ENCODE measurements at places on chromosomes 6 and 20.

GRCh38 chr6:112253498-112253840 lies 898 bp downstream of the LAMA4 start:
- DNase-seq: no peak

DNA sequence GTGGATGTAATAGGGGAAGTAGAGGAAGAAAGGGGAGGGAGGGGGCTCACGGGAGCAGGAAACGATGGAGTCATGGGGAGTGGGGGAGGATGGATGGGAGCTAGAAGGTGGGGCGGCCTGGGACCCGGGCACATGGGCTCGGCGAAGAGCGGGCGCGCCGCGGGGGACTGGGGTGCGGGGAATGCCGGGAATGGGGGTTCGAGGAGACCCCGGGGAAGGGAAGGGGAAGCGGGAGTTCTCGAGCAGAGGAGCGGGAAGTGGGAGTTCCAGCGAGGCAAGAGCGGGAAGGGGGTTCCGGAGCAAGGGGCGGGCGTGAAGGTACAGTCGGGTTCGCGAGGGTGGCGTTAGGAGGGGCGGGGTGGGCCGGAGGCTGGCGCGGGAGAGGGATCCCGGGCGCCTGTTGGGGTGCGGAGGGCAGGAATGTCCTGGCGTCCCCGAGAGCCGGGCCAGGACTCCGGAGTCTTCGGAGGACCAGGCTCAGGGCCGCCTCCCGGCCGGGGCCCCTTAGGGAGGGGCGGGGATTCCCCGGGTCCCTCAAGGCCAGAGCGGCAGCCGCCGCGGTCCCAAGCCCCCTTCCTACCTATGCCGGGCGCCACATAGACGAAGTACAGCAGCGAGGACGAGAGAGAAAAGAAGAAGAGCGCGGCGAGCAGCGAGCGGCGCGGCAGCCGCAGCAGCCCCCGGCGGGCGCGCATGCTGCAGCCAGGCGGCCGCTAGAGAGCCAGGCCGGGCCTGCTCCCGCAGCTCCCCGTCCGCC lies 504 bp downstream of the B4GALT5 start:
- DNase-seq: peak; percentile 72

DNA sequence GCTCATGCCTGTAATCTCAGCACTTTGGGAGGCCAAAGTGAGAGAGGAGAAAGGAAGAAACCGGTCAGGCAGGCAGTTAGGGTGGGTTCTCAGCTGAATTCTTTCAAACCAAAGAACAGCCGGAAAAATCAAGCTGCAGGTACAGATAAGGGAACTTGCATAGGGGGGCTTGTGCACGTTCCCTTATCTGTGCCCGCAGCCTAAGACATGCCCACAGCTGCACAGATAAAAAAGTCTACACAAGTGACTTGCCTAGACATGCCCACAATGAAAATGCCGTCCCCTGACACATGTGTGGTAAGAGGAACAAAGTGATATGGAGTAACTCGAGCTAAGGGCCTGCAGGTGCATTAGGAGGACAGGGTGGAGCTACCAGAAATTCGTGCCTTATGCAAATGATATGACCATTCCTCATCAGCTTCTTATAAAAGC lies 175.8 kb upstream of the SALL4 start:
- no peak for DNase-seq

GRCh38 chr6:99501762-99502161 lies 13.5 kb downstream of the USP45 start:
- DNase-seq: no peak

DNA sequence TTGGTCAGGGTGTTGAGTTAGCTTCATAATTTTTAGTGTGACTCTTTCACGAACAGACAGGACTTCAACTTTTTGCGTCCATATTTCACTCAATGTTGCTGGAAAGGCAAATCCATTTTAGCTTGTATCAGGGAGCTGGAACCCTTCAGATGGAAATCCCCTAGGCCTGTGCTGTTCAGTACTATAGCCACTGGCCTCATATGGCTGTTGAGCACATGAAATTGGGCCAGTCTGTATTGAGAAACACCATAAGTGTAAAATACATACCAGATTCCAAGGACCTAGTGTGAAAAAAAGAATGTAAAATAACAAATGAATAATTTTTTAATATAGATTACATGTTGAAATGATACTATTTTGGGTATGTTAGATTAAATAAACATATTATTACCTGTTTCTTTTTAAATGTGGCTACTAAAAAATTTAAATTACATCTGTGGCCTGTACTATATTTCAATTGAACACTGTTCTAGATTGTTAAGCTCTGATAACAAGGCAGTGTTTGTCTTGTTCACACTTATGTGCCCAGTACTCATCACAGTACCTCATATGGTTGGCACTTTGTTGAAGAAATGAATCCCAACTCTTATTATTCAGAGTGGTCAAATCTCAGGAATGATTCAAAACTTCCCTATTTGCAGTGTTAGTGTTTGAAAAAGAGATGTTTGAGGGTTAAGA lies 34.3 kb downstream of the CTNNBL1 start:
- no peak for DNase-seq

- DNase-seq: no peak
Observed at GRCh38 chr6:15077006-15077405, 168.9 kb upstream of the JARID2 start.

GRCh38 chr20:24504331-24505285 lies 35.2 kb downstream of the SYNDIG1 start:
- no peak for DNase-seq

- no peak for DNase-seq
Observed at GRCh38 chr20:59163631-59164530, at the start of gene ZNF831. Gene ZNF831 (plus strand): TSS chr20:59163821. CDS start chr20:59191020, 27,199 bp downstream.

DNA sequence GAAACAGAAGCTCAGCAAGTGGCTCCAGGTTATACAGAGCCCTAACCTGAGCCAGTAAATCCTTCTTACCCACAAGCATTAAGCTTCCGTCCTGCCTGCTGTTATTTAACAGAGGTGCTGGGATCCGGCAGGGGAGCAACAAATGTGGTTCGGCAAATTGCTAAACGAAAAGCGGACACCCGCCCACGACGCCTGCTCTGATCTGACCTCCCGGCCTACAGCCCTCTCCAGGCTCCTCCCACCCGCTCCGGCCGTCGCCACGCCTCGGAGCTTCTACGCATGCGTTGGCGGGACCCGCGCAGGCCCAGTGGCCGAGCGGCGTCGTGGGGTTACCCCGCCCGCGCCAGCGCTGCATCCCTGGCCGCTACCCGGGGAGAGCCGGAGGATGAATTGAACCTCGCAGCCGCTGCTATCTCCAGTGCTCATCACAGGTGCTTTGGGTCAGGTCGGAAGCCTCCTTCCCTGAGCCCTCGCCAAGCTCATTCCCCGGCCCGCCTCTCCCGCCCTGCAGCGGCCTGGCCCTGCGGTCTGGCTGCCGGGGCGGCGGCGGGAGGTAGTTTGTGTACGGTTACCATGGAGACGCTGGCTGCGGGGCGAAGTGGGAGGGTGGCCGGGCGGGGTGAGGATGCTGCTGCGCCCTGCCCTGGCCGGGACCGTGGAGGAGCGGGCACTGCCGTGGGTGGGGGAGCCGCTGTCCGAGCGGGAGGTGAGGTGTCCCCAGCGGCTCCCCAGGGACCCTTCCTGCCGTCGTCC lies at the start of gene ARMC2:
Gene ARMC2 (plus strand): TSS at position 307 of the 753 bp plus-strand sequence. CDS start 5,846 bp downstream, outside the sequence.
- DNase-seq: peak; percentile 96

- DNase-seq: no peak
Observed at GRCh38 chr6:24982231-24982630, 46.5 kb upstream of the RIPOR2 start.
